ENCODE measurements at places on chromosomes 4 and X. TPM values are rescaled to one million over a fixed set of nuclear protein-coding genes. Genes with fewer than 3 reads are reported as not detected.

HCFC1 gene
- 60.4 TPM for total RNA-seq

HNRNPH2 gene
- 48.9 TPM for total RNA-seq

GLRA3 gene
- not detected for total RNA-seq

FRG2 gene
- not detected for total RNA-seq

NMU gene
- 4.5 TPM for total RNA-seq

PAK3 gene
- 0.13 TPM for total RNA-seq

ANKRD50 gene
- 24.2 TPM for total RNA-seq

VCX gene
- not detected for total RNA-seq

PNMA6A gene
- 0.20 TPM for total RNA-seq

NBDY gene
- 19.8 TPM for total RNA-seq
